ENCODE measurements at places on chromosomes 5 and 9. TPM values are rescaled to one million over a fixed set of nuclear protein-coding genes. Genes with fewer than 3 reads are reported as not detected.

GRCh38 chr9:121278477-121279261 is 10.7 kb downstream of the GSN start:
- DNase-seq, result peak; percentile 56

DNA sequence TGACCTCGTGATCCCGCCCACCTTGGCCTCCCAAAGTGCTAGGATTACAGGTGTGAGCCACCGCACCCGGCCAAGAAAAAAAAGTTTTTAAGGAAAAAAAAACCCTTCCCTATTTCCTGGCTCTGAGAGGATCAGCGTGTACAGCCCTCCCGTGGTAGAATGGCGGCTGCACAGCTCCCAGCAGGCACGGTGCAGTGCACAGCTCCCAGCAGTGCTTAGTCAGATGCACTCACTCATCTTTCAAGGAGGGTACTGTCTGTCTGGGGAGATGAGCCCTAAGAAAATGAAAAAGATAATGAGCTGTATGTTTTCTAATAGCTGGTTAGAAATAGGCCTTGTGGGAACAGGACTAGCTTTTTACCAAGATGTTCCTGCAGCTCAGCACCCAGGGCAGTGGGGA is 36.7 kb upstream of the SLC2A8 start:
- DNase-seq, result no peak

GRCh38 chr9:116687074-116687753 is at the start of gene TRIM32:
Gene TRIM32, plus strand, starts transcription at chr9:116687305. Its CDS starts 10,438 bp downstream, at chr9:116697743.
- DNase-seq, result peak; percentile 95

GRCh38 chr5:141815051-141815795 is 63.0 kb downstream of the PCDH1 start:
- no peak for DNase-seq

- DNase-seq, result no peak
Observed at GRCh38 chr5:107301999-107302398, 368.7 kb downstream of the EFNA5 start.

GRCh38 chr5:150599917-150600511 is 40.4 kb upstream of the SYNPO start:
- DNase-seq, result no peak

DNA sequence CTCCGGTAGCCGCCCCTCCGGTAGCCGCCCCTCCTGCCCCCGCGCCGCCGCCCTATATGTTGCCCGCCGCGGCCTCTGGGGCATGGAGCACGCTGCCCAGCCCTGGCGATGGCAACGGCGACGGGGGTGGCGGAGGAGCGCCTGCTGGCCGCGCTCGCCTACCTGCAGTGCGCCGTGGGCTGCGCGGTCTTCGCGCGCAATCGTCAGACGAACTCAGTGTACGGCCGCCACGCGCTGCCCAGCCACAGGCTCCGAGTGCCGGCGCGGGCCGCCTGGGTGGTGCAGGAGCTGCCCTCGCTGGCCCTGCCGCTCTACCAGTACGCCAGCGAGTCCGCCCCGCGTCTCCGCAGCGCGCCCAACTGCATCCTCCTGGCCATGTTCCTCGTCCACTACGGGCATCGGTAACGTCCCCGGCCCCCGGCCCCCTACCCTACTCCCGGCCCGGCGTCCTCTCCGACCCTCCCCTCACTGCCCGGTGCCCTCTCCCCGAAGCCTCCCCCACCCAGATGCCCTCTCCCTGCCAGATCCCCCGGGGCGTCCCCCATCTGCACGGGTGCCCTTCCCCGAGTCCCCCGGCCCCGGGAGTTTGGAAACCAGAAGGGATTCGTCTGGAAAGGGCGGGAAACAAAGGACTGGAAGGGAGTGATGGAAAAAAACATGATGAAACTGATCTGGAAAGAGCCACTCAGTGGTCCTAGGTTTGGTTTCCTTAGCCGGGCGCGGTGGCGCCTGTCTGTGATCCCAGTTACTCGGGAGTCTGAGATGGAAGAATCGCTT is 417 bp downstream of the SRD5A1 start:
- DNase-seq, result peak; percentile 56

DNA sequence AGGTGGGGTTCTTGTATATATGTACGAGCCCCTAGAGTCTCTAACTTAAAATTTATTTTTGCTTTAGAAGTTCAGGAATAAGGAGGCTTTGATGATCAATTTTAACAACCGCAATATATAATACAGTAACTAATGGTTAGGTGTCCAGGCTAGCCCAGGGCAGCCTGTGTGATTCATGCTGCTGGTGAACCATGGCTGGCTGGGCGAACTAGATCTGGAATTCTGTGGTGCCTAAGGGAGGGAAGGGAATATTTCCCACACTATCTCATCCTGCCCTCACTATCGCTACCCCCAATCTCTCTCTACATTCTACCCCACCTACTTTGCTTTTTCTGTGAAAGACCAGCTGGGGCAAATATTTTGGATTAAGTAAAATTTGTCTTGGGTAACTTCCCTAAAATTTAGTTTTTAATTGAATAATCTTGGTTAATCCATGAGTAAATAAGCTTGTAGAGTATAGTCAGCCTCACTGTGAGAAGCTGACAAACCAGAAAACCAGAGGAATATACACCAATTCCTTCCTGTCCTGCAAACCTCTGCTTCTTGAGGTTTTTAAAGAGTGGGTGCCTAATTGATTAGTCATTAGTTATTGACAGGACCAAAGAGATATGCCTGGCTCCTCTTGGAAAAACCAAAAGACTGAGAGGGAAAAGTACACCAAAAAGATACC is 115.1 kb upstream of the CCDC152 start:
- DNase-seq, result no peak

GRCh38 chr5:154077696-154078095 is 38.9 kb downstream of the MFAP3 start:
- DNase-seq, result no peak

GRCh38 chr9:133654736-133655657 is 18.8 kb downstream of the DBH start:
- no peak for DNase-seq

- DNase-seq, result no peak
Observed at GRCh38 chr5:26625099-26625498, 413.3 kb downstream of the CDH9 start.

- no peak for DNase-seq
Observed at GRCh38 chr9:75893106-75893505, 2.6 kb downstream of the PCSK5 start.

DNA sequence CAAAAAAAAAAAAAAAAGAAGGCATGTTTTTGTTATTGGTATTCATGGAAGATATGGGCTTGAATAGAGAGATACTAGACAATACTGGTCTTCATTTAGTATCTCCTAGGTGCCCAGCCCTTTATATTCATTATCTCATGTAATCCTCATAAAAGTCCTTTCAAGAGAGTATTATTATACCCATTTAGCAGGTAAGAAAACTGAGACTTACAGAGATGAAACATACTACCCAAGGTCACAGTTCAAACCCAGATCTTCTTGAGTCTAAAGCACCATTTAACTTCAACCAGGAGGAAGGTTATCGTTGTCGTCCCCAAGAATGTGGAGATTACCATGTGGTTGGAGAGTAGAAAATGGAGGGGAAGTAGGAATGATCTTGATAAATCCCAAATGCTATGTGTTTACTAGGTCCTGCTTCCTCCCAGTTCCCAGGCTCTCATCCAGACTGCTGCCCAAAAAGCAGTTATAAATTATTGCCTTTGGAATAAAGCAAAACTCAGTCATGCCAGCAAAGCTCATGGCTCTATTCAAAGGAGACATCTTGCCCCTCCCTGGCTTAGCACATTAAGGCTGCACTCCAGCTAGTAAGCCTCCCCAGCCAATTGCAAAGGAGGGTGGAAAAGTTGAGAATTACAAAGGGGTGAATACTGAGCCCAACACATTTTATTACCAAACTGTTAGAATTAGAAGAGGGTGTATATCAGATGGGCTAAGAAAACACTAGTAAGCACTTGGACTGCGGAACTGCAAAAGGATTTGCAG is 163.9 kb downstream of the PIK3R1 start:
- DNase-seq, result no peak

DNA sequence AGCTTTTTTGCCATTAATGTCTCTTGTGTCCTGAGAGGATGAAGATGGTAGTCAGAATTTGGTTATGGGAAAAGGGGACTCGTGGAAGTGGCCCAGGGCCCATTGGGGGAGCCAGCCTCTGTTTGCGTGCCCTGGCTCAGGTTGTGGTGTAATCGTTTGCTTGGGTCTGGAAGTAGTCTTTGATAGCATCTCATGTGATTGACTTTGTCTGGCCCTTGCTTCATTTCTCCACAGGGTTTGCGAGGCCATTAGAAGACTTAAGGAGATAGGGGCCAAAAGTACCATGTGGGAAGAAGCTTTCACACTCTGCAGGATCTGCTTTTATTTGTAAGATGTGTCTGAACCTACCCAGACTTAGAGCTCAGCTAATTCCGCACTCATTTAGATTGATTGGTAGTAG is 114.5 kb downstream of the FGF1 start:
- no peak for DNase-seq

- DNase-seq, result no peak
Observed at GRCh38 chr9:38337706-38338264, 54.7 kb upstream of the ALDH1B1 start.

DNA sequence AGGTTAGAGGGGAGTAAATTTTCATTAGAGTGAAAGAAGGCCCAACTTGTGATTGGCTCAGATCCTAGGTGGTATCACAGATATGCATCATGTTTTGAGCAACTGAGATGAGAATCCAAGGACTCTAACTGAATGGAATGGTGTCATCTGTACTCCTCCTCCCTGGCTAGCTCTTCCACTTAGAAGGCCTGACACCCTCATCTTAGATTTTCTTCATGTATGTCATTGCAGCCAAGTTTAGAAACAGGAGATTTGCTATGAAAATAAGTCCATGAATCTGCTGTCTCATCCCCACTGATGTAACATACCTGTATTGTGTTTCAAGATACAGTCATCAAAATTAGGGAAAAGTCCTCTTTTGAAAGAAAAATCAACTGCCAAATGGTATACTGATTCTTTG is 54.4 kb downstream of the ITGA1 start:
- no peak for DNase-seq

DNA sequence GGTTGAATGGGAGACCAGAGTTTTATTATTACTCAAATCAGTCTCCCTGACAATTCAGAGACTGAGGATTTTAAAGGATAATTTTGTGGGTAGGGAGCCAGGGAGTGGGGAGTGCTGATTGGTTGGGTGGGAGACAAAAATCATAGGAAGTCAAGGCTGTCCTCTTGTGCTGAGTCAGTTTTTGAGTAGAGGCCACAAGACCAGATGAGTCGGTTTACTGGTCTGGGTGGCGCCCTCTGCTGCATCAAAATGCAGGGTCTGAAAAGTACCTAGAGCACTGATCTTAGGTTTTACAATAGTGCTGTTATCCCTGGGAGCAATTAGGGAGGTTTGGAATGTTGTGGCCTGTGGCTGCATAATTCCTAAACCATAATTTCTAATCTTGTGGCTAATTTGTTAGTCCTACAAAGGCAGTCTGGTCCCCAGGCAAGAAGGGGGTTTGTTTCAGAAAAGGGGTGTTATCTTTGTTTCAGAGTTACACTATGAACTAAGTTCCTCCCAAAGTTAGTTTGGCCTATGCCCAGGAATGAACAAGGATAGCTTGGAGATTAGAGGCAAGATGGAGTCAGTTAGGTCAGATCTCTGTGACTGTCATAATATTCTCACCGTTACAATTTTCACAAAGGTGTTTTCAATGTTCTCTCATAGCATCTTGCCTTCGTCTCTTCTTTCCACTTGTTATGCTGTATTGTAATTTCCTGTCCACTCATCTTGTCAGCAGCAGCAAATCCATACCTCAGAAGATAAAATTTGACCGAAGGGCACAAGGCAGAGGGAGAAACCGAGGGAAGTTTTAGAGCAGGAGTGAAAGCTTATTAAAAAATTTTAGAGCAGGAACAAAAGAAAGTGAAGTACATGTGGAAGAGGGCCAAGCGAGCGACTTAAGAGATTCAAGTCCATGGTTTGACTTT is 59.2 kb upstream of the CLINT1 start:
- DNase-seq, result peak; percentile 82

The AQP3 gene
- 1.6 TPM for total RNA-seq

The ACOT12 gene
- total RNA-seq, result not detected

The SLC6A18 gene
- total RNA-seq, result not detected

The IRX2 gene
- 91.6 TPM for total RNA-seq

The CMYA5 gene
- 1.1 TPM for total RNA-seq

The APBA1 gene
- total RNA-seq, result 1.7 TPM

The QRFP gene
- total RNA-seq, result not detected

The NMUR2 gene
- not detected for total RNA-seq

The PIP5KL1 gene
- 11.6 TPM for total RNA-seq

The ERAP2 gene
- total RNA-seq, result not detected
